ENCODE measurements at places on chromosomes 16 and 17.

GRCh38 chr17:40612599-40613244, 34.9 kb downstream of the SMARCE1 start:
- DNase-seq = peak; percentile 57

DNA sequence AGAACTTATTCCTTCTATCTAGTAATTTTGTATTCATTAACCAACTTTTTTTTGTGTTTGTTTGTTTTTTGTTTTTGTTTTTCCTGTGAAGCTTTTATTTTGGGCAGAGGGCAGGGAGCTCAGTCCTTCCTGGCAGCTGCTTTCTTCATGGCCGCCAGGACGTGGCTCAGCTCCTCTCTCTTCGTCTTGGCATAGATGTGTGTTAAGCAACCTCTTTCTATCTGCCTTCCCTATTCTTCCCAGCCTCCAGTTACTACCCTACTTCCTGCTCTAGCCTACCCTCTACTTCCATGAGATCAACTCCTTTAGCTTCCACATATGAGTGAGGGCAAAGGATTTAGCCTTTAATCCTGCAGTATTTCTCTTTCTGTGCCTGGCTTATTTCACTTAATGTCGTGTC, 8.2 kb upstream of the BRD7 start:
- no peak for DNase-seq

DNA sequence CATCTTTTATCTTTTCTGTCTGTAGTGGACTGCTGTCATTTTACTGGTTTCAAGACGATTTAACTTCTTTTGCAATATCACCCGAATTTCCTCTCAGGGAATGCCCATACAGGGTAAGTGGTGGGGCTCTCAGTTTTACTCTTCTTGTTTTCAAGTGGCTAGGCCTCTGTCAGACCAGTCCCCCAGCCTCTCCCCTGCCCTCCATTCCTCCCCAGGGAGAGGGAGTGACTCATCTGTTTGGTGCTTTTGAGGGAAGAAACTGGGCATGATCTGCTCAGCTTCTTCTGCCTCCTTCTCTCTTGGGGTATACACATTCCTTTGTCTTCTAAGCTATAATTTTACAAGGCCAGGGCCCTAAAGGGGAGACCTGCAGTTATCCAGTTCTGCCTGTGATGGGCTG, 332.0 kb downstream of the CBLN1 start:
- no peak for DNase-seq

DNA sequence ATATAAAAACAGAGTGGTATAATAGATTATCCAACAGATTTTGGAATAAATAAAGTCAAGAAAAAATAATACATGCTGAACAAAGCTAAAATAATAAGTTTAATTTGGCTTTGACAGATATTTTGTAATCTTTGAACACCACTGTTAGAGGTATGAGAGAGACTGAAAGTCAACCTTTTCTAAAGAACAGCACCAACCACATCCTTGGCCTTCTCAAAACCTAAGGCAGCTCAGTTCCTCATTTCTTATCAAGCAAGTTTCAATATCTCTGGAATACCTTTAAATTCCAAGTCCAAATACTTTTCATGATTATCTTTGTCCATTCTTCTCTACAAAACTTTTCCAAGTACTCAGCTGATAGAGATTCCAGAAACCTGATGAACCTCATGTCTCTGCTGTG, 1603.8 kb downstream of the CDH8 start:
- DNase-seq = no peak

- DNase-seq = no peak
These were observed 6.7 kb upstream of the ADGRG1 start for GRCh38 chr16:57621521-57622271.

GRCh38 chr17:49992191-49992932, 2.7 kb downstream of the DLX3 start:
- no peak for DNase-seq

- DNase-seq = no peak
These were observed 88.3 kb upstream of the CCL1 start for GRCh38 chr17:34451313-34451712.

DNA sequence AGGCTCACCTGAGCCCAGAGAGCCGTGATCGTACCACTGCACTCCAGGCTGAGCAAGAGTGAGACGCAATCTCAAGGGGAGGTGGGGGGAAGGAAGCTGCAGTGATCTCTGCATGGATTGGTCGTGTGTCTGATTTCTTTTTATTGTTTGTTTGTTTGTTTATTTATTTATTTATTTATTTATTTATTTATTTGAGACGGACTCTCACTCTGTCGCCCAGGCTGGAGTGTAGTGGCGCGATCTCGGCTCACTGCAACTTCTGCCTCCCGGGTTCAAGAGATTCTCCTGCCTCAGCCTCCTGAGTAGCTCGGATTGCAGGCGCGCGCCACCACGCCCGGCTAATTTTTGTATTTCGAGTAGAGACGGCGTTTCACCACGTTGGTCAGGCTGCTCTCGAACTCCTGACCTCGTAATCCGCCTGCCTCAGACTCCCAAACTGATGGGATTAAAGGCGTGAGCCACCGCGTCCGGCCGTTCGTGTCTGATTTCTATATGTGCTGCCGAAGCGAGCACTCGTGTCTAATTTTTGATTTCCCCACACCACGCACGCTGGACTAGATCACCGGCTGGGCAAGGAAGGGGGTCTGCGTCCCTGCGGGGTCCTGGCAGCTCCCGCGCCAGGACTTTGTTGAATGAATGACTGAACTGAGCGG, 448 bp upstream of the TNFRSF12A start:
- no peak for DNase-seq

GRCh38 chr17:21204935-21205334, 9.0 kb downstream of the TMEM11 start:
- DNase-seq = no peak

DNA sequence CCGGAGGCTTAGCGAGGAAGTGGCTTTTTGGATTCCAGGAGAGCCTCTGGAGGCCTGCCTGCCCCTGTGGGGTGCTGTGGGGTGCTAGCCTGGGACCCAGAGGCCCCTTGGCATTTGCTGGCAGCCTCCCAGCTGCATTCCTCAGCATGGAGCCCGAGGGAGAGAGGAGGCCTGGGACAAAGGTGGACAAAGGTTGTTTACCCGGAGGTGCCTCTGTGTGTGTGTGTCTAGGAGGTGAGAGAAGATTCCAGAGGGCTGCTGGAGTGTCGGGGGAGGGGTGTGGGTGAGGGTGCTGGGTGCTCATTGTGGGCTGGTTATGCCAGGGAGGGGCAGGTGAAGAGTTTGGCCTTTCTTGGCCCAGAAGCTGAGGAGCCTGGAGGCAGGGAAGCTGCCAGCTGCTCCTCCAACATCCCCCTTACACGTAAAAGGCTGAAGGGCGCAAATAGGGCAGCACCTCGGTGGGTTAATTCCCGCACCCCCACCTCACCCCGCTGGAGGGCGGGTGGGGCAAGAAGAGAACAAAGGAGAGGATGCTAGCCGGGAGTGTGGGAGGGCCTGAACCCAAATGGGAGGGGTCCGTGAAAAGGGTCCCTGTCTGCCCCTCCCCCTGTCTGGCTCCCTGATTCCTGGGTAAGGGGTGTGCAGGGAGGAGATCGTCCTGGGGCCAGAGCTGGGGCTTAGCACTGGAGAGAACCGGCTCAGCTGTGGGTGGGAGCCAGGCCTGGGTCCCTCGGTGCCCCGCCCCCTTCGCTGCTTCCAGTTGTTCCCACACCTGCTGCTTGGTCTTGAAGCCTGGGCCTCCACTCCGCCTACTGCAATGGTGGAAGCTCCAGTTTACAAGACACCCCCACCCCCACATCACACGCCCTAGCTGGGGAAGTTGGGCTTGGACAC, 9.9 kb downstream of the HEXIM2 start:
- DNase-seq = no peak

- no peak for DNase-seq
These were observed 11.9 kb upstream of the SLC4A1 start for GRCh38 chr17:44279666-44280391.

DNA sequence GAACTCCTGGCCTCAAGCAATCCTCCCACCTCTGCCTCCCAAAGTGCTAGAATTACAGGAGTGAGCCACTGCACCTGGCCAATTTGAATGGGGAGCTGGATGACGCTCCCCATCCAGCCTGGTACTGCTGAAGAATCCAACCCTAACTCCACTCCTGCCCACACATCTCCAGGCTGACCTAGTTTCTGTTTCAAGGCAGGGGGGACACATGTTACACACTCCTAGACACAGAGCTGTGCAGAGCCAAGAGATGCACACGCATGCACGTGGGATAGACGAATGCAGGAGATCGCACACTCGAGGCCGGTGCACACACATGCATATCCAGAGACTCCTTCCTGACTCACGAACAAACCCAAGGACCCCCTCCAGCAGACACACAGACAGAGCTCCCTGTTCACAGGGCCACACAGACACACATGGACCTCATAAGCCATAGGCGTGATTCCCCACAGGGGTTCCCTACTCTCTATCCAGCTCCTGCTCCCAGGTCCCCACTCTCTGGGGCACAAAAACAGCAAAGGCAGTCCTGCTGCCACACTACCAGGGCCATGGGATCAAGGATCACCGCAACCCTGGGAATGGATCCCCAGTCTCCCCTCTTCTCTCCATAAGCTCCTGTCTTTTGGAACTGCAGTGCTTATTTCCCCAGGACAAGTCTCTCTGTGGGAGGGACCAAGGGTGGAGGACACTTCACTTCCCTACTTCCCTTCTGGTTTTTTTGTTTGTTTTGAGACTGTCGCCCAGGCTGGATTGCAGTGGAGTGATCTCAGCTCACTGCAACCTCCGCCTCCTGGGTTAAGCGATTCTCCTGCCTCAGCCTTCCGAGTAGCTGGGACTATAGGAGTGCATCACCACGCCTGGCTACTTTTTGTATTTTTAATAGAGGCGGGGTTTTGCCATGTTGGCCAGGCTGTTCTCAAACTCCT, 14.4 kb downstream of the EPOP start:
- DNase-seq = no peak

- DNase-seq = no peak
These were observed 26.5 kb upstream of the ARL6IP1 start for GRCh38 chr16:18827890-18828289.

DNA sequence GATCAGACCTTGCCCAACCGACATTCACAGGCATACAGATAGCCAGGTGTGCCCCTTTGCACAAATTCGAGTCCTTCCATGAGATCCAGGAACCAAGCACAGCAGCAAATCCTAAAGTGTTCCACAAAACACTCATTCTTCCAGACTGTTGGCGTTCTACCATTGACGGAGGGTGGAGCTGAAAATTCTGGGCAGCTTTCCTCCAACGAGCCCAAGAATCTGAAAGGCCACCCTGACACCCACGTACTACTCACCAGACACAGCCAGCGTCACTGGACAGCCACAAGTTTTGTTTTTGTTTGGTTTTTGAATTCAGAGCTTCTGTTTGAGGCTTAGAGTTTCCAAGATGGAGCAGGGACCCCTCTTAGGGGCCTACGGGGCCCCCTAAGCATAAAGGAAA, 83.8 kb downstream of the PMP22 start:
- no peak for DNase-seq

- no peak for DNase-seq
These were observed 136.1 kb downstream of the RAB11FIP4 start for GRCh38 chr17:31527606-31528005.

GRCh38 chr17:68910789-68911431, 44.3 kb downstream of the ABCA8 start:
- DNase-seq = no peak

Measured in stimulated activated CD4-positive, alpha-beta T cell treated with anti-CD3 and anti-CD28 coated beads, TNF-alpha, amount 100 ng/mL, for 48 hours (primary cell).